Mesenteric fat pad (tissue), 1 donor: ENCODE measurements at places on chromosomes 16 and 17. TPM values are rescaled to one million over a fixed set of nuclear protein-coding genes. Genes with fewer than 3 reads are reported as not detected.

Gene RUNDC3A
- total RNA-seq, result 0.13 TPM

Gene CHST4
- total RNA-seq, result 0.26 TPM

Gene DDX19B
- total RNA-seq, result 26.5 TPM

Gene PIMREG
- total RNA-seq, result not detected

Gene TBC1D16
- 111 TPM for total RNA-seq

Gene OSGIN1
- 30.9 TPM for total RNA-seq

Gene CCDC144A
- total RNA-seq, result 9.5 TPM

Gene CLEC18C
- not detected for total RNA-seq

Gene SCNN1G
- total RNA-seq, result not detected

Gene CUEDC1
- 34.1 TPM for total RNA-seq

Gene INCA1
- 0.71 TPM for total RNA-seq

Gene KRT36
- not detected for total RNA-seq

Gene FOXC2
- 0.42 TPM for total RNA-seq

Gene CD300LB
- 1.3 TPM for total RNA-seq

Gene GP1BA
- total RNA-seq, result not detected

Gene CDT1
- 0.22 TPM for total RNA-seq

Gene CNGB1
- total RNA-seq, result not detected

Gene RFWD3
- total RNA-seq, result 14.7 TPM

Gene MARVELD3
- not detected for total RNA-seq

Gene VMO1
- total RNA-seq, result 6.9 TPM

Gene TUBG2
- total RNA-seq, result 17.6 TPM

Gene DUXB
- not detected for total RNA-seq

Gene CXCL16
- 51.3 TPM for total RNA-seq
